ENCODE measurements at places on chromosomes 3 and 15.

DNA sequence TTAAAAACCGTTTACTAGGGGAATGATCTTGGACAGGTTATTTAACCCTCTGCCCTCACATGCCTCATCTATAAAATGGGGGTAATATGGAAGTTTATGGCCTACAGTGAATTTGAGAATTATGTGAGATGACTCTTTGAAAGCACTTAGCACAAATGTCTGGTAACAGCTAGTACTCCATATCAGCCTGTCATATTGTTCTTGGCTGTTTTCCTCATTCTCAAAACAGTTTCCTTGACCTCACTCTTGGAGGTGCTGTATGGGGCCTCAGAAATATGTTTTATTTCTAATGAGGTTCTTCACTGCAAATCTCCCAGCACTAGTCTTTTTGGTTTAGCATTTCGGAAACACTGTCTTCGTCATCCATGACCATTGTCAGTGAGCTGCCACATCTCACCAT is 398.2 kb downstream of the FEZF2 start:
- no peak for DNase-seq

GRCh38 chr3:101066711-101067129 is 73.5 kb upstream of the ABI3BP start:
- DNase-seq = no peak

- no peak for DNase-seq
Observed at GRCh38 chr3:72272356-72272755, 487.4 kb upstream of the PROK2 start.

GRCh38 chr3:158731938-158732855 is at the start of gene RARRES1:
TSS of gene RARRES1 (minus strand) at chr3:158732457. CDS start at chr3:158732415, 42 bp downstream.
- DNase-seq = no peak

- DNase-seq = no peak
Observed at GRCh38 chr15:51837792-51838251, 8.4 kb downstream of the TMOD3 start.

DNA sequence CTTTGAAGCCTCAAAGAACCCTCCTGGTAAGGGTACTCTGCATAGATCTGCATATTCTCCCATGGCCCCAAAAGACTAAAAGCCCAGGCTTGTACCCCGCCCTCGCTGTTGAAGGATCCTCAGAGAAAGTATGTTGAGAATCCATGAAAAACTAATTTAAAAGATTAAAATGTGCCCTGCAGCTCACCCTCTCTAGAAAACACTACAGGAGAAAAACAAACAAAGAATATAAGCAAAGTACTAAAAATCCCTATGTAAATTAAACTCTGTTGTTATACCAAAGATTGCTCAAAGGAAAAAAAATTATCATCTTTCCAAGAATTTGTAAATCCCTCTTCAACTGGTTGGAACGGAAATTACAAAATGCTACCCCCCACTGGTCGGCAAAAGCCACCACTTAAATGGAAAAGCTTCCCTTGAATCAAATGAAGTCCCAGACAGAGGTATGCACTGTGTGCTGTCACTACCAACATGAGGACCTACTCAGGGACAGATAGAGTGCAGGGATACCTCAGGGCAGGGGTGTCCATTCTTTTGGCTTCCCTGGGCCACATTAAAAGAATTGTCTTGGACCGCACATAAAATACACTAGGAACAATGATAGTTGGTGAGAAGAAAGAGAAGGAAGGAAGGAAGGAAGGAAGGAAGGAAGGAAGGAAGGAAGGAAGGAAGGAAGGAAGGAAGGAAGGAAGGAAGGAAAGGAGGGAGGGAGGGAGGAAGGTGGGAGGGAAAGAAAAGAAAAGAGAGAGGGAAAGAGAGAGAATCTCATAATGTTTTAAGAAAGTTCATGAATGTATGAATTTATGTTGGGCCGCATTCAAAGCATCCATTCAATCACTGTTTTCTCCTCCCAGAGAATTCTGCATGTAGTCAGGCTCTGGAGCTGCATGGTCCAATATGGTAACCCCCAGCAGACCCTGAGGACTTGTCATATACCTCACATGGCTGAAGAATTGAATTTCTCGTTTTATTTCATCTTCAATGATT is 88.1 kb downstream of the MAGI1 start:
- DNase-seq = no peak

GRCh38 chr15:36251450-36251849 is 328.0 kb upstream of the CDIN1 start:
- no peak for DNase-seq

GRCh38 chr3:127762077-127762786 is 60.1 kb downstream of the MGLL start:
- DNase-seq = no peak

DNA sequence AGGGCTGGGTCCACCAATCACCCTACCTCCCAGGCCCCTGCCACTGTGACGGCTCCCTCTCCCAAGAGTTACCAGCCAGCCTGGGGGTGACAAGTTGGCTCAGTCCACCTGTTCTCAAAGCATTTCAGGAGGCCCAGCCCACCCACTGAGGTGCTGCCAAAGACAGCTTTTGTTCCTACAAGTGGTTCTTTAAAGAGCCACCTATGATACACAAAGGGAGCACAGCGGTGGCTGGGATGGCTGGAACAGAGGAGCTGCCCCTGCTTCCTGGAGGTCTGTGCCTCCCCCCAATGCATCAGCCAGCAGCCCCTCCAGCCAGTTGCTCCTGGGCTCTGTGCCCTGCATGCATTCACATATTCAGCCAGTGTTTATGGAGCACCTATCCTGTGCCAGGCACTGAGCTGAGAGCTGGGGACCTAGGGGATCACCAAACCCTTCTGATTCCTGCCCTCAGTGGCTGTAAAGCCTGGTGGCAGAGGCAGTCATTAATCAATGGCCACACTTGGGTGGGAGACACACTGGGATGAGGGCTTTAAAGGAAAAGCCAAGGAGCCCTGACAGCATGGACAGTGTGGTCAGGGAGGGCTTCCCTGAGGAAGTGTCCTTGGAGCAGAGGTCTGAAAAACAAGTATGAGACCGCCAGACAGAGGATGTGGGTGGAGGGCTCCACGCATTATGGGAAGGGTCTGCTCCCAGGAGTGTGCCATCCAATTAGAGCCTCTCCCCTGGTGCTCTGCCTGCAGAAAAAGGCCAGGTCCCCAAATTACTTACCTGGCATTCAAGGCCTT is 107.1 kb upstream of the LINGO1 start:
- peak; percentile 19 for DNase-seq

GRCh38 chr3:191120447-191121298 is 78.4 kb upstream of the OSTN start:
- DNase-seq = no peak

DNA sequence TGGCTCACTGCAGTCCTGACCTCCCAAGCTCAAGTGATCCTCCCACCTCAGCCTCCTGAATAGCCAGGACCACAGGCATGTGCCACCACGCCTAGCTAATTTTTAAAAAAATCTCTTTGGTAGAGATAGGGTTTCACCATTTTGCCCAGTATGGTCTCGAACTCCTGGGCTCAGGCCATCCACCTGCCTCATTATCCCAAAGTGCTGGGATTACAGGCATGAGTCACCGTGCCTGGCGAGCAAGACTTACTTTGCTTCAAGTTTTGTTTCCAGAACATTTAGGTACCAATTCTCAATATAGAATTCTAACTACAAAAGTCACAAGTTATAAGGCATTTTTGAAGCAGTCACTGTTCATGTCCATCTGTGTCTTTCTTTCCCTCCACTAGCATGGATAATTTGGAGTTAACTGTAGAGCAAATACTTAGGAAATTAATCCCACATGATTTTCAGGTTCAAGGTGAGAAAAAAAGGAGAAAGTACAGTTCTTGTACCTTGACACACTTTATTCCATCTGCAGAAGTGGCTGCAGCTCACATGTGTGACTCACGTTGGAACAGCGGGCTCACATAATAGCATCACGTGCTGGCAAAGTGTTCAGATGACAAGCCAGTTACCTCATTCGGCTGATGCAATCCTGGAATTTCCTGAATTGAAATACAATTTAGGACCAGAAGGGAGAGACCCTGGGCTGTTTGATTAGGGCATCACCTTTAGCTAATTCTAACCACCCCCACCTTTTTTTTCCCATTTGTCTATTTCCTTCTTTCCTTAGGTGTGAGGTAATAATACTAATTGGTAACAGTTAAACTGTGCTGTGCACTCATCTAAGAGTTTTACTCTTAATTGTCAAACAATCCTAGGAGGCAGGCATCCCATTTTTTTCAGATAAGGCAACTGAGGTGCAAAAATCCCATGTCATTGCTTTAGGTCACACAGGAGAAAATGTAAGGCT is 46.9 kb upstream of the NEDD4 start:
- DNase-seq = no peak

DNA sequence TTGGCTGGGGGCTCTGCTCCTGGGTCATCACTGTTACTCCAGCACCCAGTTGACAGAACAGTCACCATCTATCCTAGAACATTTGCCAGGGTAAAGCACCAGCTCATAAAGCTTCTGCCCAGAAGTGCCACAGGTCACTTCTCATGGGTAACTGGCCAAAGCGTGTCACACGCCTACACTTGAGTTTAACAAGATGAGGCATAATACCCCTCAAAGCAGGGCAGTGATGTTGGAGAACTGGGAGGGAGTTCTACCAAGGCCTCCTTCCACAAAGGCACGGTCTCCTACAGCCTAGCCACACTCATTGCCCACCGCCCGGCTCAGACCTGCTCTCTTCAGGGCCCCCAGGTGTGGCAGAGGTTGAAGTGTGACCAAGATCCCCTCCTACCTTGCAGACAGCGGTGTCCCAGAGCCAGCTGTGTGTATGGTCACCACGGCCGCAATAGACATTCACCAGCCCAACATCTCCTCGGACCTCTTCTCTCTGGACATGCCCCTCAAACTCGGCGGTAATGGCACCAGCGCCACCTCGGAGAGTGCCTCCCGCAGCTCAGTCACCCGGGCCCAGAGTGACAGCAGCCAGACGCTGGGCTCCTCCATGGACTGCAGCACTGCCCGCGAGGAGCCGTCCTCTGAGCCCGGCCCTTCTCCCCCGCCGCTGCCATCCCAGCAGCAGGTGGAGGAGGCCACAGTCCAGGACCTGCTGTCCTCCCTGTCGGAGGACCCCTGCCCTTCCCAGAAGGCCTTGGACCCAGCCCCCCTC is 107.7 kb downstream of the ETFA start:
- no peak for DNase-seq

- DNase-seq = no peak
Observed at GRCh38 chr15:98650417-98651035, 2.2 kb downstream of the IGF1R start.

DNA sequence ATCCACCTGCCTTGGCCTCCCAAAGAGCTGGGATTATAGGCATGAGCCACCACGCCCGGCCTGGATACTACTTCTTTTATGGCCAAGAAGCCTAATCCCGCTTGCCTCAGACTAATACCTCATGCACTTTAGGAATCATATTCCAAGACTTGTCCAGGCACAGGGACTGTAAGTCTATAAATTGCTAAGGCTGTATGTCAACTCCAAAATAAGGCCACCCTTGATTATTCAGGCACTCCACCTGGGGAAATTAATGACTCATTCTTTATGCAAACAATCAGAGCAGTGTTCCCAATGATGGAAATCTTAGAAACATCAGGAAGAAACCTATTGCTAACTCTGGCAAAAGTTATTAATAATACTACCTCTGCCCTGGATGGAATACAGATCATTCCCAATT is 98.4 kb downstream of the ERC2 start:
- no peak for DNase-seq

DNA sequence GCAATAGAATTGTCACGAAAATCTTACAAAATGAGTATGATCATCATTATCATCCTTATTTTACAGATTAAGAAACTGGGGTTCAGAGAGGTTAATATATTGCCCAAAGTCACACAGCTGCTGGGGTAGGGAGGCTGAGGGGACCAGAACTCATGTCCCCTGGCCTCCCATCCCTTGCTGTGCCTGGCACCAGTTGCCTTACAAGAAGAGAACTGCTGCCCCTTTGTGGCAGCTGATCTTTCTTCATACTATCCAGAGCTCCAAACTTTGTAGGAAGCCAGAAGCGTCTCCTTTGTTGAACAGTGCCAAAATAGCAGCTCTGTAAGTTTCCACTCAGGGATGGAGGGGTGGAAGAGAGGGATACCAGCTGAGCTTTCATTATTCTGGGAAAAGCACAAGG is 236.8 kb upstream of the TBC1D5 start:
- DNase-seq = no peak

DNA sequence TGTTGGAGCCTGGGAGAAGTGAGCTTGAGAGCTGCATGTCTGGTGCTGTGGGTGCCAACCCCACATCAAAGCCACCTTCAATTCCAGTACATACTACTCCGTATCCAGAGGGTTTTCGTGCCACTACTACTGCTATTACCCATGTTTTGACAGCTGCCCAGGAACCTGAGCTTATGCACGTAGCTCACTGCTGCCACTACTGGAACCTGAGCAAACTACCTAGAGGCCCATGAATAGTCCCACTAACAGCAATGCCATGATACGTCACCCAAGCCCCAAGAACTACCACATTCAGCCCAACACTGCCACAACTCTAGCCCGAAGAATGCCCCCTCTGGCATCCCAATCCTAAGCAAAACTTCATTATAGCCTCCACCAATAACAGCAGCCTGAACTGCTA is 215.2 kb upstream of the BCHE start:
- no peak for DNase-seq

DNA sequence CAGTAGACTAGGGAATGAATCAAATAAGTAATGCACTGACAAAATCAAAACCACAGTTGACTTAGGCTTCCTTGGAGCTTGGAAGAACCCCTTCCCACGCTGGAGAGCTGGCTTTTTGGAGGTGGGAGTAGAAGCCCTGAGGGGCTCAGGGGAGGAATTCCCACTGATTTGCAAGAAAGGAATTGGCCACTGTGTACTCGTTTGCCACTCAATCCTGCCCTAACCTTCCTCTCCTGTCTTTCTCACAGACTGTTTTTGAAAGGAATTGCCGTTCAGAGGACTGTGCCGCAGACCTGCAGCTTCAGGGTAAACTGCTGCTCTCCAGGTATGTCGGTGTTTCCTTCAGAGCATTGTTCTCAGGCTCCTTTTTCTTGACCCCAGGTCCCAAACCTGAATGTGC is 208.2 kb upstream of the CTDSPL start:
- DNase-seq = no peak

DNA sequence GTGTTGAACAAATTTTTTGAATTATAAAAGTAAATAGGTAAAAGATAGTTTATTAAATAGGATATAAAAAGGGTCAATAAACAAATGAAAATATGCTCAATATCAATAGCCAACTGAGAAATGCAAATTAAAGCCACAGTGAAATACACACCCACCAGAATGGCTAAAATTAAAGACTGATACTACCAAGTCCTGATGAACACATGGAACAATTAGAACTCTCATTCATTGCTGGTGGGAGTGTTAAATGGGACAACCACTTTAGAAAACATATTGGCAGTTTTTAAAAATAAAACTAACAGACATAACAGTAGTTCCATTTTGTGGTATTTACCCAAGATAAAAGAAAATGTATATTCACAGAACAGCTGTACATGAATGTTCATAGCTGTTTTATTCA is 41.2 kb downstream of the CCDC32 start:
- no peak for DNase-seq

- DNase-seq = no peak
Observed at GRCh38 chr3:66803206-66803605, 194.9 kb upstream of the KBTBD8 start.
